GM23338 (cell line): ENCODE measurements at places on chromosomes 1 and 21.

DNA sequence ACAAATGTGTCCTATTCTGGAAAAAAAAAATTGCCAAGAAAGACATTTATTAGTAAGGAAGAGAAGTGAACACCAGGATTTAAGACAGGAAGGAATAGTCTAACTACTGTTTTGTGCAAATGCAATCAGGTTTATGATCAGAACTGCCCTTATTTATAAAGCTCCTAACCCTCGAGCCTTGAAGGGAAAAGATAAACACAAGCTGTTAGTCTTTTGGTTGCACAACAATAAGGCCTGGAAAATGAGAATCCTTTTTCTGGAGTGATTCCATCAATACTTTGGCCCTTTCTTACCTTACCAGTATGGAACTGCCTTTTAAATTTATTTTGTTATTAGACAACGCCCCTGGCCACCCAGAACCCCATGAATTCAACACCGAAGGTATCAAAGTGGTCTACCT is 52.9 kb downstream of the SNRPE start:
- no peak for DNase-seq

GRCh38 chr1:118217141-118217838 is 32.3 kb upstream of the SPAG17 start:
- no peak for DNase-seq

DNA sequence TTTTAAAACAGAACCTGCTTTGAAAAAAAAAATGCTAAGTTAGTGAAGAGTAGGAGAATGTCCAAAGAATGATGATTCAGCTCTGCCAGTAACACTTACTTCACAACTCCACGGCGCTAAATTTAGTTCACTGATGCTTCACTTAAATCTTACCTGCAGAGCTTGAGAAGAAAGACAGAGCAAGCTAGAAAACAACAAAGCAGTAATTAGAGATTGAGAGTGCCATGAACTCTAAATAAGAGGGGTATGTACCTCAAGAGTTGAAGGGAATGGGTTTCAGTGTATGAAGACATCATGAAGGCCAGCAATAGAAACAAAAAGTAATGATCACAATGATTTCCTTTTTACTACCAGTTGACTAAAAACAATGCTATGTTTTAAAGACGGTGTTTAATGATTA is 32.8 kb downstream of the EPRS1 start:
- DNase-seq = no peak

GRCh38 chr1:230123280-230124185 is 56.5 kb downstream of the GALNT2 start:
- no peak for DNase-seq

DNA sequence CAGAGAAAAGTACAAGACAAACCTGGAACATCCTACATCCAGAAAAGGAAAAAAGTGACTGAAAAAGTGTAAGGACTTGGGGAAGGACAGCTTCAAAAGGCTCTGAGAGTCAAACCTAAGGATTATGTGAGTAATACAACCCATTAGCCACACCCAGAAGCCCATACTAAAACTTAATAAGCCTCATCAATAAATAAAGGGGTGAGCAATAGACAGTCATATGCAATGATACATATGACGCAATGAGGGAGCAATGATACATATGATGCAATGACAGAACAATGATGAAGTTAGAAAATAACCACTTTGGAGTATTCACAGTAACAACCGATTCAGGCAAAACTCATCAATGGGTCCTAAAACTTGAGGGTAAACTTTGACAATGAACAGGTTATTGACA is 50.1 kb downstream of the BRWD1 start:
- DNase-seq = no peak

DNA sequence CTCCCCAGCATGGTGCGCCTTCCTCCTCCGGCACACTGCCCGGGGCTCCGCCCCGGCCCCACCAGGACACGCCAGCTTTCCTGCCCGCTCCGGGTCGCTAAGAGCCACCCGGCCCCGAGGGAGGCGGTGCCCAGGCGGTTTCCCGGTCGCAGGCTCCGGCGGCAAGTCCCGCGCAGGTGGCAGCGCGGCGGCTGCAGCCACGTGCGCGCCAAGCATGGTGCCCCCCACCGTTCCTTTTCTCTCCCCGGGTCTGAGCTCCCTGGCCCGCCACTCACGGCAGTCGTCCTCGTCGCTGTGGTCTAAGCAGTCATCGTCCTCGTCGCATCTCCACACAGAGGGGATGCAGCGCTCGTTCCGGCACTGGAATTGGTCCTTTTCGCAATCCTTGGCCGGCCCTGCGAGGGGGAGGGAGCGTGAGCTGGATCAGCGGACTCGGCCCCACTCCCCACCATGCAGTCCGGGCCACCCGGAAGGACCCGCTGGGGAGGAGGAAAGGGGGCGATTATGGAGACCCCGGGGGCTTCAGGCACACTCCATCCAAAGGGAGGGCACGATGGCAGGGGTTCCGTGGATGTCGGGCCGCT is 1.2 kb downstream of the LRP8 start:
- peak; percentile 69 for DNase-seq

- DNase-seq = no peak
Measured at GRCh38 chr1:154483941-154484803, 17.8 kb upstream of the TDRD10 start.

DNA sequence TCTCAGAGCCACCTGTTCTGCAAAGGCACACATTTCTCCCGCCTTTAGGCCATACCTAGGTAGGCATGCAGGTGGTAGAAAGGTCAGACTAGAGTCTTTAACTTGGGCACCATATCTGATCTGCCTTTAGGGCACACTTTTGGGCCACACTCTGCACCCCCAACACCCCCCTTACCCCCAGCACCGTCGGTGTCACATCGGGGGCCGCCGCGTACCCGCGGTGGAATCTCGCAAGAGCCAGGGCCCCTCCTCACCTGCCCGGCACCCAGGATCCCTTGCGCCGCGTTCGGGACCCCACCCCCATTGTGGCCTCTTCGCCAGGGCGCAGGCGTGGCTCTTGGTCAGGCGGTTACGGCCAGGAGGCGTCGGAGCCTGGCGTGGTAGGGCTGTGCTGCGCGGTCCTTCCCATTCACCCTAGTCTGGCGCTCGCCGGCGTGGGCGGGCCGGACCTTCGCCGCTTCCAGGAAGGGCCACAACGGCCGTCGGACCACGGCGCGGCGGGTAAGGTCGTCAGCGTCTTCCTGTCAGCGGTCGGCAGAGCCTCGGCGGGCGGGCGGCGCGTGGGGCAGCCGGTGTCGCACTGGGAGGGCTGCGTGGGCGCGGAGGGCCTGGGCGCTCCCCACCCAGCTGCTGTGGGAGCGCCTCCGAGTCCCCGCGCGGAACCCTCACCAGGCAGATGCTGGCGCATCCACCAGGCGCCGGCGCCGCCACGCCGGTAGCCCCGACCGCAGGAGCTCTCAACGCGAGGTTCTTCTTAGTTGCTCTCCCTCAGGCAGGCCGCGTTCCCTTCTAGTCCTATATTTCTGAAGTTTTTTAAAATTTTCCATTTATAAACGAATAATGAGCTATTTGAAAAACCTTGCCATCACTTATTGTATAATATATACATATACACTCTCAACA is at the start of gene DNAH14:
TSS of gene DNAH14 (plus strand) at position 341 of the 903 bp plus-strand sequence. CDS start 23,028 bp downstream, outside the sequence.
- DNase-seq = peak; percentile 90

DNA sequence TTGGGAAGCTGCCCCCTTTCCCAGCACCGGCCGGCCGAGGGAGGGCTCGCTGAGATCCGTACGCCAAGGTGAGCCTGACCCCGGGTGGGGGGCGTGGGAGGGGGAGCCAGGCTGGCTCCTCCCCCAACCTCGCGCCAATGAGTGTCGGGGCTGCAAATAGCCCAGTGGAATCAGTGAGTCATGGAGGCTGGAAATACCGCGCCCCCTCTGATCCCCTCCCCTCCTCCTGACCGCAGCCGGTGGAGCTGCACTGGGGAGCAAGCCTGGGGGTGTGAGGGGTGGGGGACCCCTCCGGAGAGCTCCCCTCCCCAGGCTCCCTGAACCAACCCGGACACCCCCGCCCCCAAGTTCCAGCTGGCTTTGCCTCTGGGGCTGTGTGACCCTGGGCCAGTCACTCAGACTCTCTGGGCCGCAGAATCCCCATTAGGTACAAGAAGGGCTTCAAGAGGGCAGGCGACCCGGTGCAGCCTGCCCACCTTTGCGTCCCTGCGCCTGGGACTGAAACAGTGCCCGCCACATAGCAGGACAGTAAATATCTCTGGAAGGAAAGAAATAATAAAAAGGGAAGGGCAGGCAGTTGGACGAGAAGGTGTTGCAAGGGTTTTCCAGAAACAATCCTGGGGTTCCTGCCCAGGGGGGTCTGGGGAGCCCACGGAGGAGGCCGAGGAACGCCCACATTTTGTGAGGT is 4.5 kb downstream of the HSPB7 start:
- peak; percentile 90 for DNase-seq

DNA sequence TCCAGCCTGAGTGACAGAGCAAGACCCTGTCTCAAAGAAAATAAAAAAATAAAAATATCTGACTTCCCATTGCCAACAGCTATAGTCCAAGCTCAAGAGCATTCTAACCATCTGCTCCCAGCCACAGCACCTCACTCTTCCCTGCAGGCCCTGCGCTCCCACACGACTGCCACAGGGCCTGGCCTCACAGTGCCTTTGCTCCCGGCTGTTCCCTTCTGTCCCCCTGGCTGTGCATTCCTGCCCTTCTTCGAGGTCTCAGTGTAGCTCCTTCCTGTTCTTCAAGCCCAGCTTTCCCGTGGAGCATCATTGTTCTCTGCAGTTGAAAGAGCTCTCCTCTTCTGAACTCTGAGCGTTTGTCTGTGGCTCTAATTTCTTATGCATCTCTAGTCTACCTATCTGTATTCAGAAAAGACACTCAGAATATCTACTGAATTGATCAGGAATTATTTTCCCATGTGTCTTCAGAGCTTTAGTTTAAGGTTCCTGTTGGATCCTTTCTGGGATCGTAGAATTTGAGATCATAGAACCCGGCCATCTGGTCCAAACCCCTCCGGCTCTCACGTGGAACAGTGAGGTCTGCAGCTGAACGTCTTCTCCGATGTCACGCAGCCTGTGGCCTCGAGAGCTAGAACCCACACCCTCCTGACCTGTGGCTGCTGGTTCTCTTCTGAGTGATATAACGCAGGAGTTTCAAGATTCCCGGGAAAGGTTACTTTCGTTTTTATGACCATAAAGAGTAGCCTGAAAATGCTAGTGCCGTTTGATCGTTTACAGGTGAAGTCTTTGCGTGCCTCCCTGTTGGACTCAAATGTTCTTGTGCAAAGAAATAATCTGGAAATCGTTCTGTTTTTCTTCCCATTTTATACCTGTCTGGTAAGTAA is 54.4 kb downstream of the DOP1B start:
- peak; percentile 18 for DNase-seq

- DNase-seq = no peak
Measured at GRCh38 chr1:211830055-211830327, 572 bp downstream of the LPGAT1 start.

GRCh38 chr1:147292012-147292411 is 49.5 kb downstream of the CHD1L start:
- no peak for DNase-seq

- no peak for DNase-seq
Measured at GRCh38 chr1:15727424-15727823, 8.6 kb upstream of the SLC25A34 start.

DNA sequence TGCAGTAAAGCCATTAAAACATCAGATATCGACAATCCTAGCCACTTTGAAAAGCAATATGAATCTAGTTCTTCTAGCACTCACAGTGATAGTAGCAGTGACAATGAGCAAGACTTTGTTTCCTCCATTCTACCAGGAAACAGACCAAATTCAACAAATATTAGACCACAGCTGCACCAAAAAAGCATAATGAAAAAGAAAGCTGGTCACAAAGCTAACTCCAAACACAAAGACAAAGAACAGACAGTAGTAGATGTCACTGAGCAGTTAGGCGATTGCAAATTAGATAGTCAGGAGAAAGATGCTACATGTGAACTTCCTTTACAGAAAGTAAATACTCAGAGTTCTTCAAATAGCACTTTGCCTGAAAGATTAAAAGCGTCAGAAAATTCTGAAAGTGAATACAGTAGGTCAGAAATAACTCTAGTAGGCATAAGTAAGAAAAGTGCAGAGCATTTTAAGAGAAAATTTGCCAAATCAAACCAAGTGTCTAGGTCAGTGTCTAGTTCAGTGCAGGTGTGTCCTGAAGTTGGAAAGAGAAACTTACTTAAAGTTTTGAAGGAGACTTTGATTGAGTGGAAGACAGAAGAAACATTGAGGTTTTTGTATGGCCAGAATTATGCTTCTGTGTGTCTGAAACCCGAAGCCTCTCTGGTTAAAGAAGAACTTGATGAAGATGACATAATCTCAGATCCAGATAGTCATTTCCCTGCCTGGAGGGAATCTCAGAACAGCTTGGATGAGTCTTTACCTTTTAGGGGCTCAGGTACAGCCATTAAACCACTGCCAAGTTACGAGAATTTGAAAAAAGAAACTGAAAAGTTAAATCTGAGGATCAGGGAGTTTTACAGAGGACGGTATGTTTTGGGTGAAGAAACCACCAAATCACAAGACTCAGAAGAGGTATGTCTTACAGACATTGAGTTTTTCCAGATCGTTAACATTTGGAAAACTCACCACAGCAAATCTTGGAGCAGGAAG is 24.9 kb downstream of the RPAP2 start:
- DNase-seq = no peak

- no peak for DNase-seq
Measured at GRCh38 chr1:100631015-100631551, 88.5 kb upstream of the VCAM1 start.

- no peak for DNase-seq
Measured at GRCh38 chr1:33696962-33697361, 166.9 kb upstream of the HMGB4 start.

DNA sequence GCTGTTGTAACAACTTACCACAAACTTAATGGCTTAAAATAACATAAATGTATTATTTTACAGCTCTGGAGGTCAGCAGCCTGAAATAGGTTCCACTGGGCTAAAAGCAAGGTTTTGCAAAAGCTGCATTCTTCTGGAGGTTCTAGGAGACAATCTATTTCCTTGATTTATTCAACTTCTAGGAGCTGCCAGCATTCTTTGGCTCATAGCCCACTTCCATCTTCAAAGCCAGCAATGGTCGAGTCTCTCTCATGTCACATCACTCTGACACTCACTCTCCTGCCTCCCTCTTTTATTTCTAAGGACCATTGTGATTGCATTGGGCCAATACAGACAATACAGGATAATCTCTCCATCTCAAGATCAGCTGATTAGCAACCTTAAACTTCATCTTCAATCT is 15.1 kb upstream of the FOXJ3 start:
- DNase-seq = no peak

DNA sequence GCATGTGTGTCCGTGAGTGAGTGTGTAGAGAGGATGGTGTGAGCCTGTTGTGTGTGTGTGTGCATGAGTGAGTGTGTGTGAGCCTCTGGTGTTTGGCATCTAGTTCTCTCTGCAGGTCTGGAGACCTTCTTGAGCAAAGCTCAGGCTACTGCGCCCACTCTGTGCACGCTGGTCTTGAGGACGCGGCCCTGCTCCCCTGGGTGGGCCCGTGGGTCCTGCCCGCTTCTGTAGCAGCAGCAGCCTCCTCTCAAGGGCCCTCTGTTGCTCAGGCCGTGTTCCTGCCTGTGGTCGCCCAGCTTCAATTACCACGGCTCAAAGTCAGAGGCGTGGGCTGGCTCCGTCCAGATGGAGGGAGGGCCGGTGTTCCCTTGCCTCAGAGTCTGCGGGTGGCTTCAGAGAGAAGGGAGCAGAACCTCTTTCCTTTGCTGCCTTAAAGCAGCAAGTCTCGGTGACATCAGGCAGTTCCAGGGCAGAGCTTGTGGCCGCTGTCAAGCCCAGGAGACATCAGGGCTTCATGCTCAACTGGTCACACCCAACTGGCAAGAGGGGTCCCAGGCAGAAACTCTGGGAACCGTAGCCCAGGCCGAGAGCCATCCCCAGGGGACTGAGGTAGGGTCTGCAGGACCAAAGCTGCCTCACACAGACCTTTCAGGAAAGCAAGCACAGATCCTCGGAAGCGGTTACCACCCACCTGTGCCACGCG is 270.6 kb upstream of the VAMP3 start:
- no peak for DNase-seq
